Uterine smooth muscle cell (primary cell): ENCODE measurements at places on chromosomes 6 and 20. TPM values are rescaled to one million over a fixed set of nuclear protein-coding genes. Genes with fewer than 3 reads are reported as not detected.

Gene CST7
- total RNA-seq, result 0.37 TPM in 1 of 2 replicates, not detected in the other

Gene KIF25
- total RNA-seq, result not detected in 2 replicates

Gene TRIM38
- 9.0 and 11.5 TPM in 2 replicates for total RNA-seq

Gene BICRAL
- total RNA-seq, result 3.9 and 4.6 TPM in 2 replicates

Gene FBXO9
- 24.7 and 32.2 TPM in 2 replicates for total RNA-seq

Gene DHX16
- total RNA-seq, result 39.2 and 51.0 TPM in 2 replicates

Gene PDE7B
- total RNA-seq, result 2.5 and 2.8 TPM in 2 replicates

Gene ULBP3
- total RNA-seq, result 9.9 and 10.0 TPM in 2 replicates

Gene MYLK4
- total RNA-seq, result 0.22 and 0.25 TPM in 2 replicates

Gene OOEP
- not detected in 2 replicates for total RNA-seq

Gene SEL1L2
- not detected in 2 replicates for total RNA-seq

Gene GTSF1L
- not detected in 2 replicates for total RNA-seq

Gene NRM
- total RNA-seq, result 2.2 and 4.0 TPM in 2 replicates

Gene ZNF334
- total RNA-seq, result 4.8 and 6.9 TPM in 2 replicates

Gene HLA-DRB1
- total RNA-seq, result not detected in 2 replicates

Gene ERVFRD-1
- total RNA-seq, result under 0.01 and 0.12 TPM in 2 replicates

Gene DBNDD2
- total RNA-seq, result 3.4 and 9.6 TPM in 2 replicates

Gene E2F1
- total RNA-seq, result 10.4 and 24.3 TPM in 2 replicates

Gene NKX2-4
- total RNA-seq, result not detected in 2 replicates

Gene ABCC10
- 18.4 and 24.6 TPM in 2 replicates for total RNA-seq

Gene BPIFB2
- total RNA-seq, result not detected in 2 replicates

Gene TMEM244
- total RNA-seq, result 0.66 TPM in 1 of 2 replicates, not detected in the other

Gene MICB
- total RNA-seq, result 11.6 and 21.9 TPM in 2 replicates
